ENCODE measurements at places on chromosomes 5 and 9. TPM values are rescaled to one million over a fixed set of nuclear protein-coding genes. Genes with fewer than 3 reads are reported as not detected.

GARIN3 gene
- not detected for polyA plus RNA-seq

GNA14 gene
- polyA plus RNA-seq = 3.3 TPM

SLC28A3 gene
- 0.32 TPM for polyA plus RNA-seq

DMRT3 gene
- 0.72 TPM for polyA plus RNA-seq

CD180 gene
- polyA plus RNA-seq = 0.86 TPM

PFN3 gene
- 1.00 TPM for polyA plus RNA-seq

PHF24 gene
- 48.6 TPM for polyA plus RNA-seq

TYRP1 gene
- polyA plus RNA-seq = 1.2 TPM

SLC6A18 gene
- not detected for polyA plus RNA-seq

DNM1 gene
- 265 TPM for polyA plus RNA-seq

CDH6 gene
- 25.8 TPM for polyA plus RNA-seq

FOXD4 gene
- polyA plus RNA-seq = 1.9 TPM

OR1Q1 gene
- not detected for polyA plus RNA-seq

NTRK2 gene
- polyA plus RNA-seq = 119 TPM

ANKRD31 gene
- polyA plus RNA-seq = 0.53 TPM

RPL37 gene
- polyA plus RNA-seq = 1,005 TPM

UBAP2 gene
- 34.4 TPM for polyA plus RNA-seq

FGF10 gene
- 3.0 TPM for polyA plus RNA-seq

CNTRL gene
- 22.5 TPM for polyA plus RNA-seq

RECK gene
- polyA plus RNA-seq = 10.9 TPM

ARL14EPL gene
- not detected for polyA plus RNA-seq

FEM1C gene
- 21.3 TPM for polyA plus RNA-seq

BARHL1 gene
- 3.3 TPM for polyA plus RNA-seq

GRHPR gene
- polyA plus RNA-seq = 132 TPM

FOXD4L3 gene
- 0.24 TPM for polyA plus RNA-seq

IL4 gene
- not detected for polyA plus RNA-seq

TOR4A gene
- polyA plus RNA-seq = 2.1 TPM

CTXN3 gene
- polyA plus RNA-seq = 9.6 TPM

STXBP1 gene
- 301 TPM for polyA plus RNA-seq

RXRA gene
- polyA plus RNA-seq = 30.4 TPM

BHMT2 gene
- 2.8 TPM for polyA plus RNA-seq

MAP1B gene
- polyA plus RNA-seq = 441 TPM

PAEP gene
- 0.42 TPM for polyA plus RNA-seq

SHROOM1 gene
- 11.6 TPM for polyA plus RNA-seq

GABRB2 gene
- 9.8 TPM for polyA plus RNA-seq

PCDHA1 gene
- 9.7 TPM for polyA plus RNA-seq

OMD gene
- 21.7 TPM for polyA plus RNA-seq

SPINK7 gene
- not detected for polyA plus RNA-seq

BAAT gene
- 0.33 TPM for polyA plus RNA-seq

SPATA6L gene
- polyA plus RNA-seq = 3.2 TPM

FBP2 gene
- polyA plus RNA-seq = not detected

ECSCR gene
- 20.2 TPM for polyA plus RNA-seq

SLCO6A1 gene
- not detected for polyA plus RNA-seq

SV2C gene
- 39.4 TPM for polyA plus RNA-seq

ELAVL2 gene
- 111 TPM for polyA plus RNA-seq

DNAI1 gene
- 10.5 TPM for polyA plus RNA-seq

ERAP2 gene
- polyA plus RNA-seq = 4.7 TPM

HBEGF gene
- 21.2 TPM for polyA plus RNA-seq

UHRF2 gene
- polyA plus RNA-seq = 37.7 TPM

AGXT2 gene
- polyA plus RNA-seq = 0.21 TPM

EQTN gene
- 0.25 TPM for polyA plus RNA-seq

PCDHGB1 gene
- 9.9 TPM for polyA plus RNA-seq

DTWD2 gene
- polyA plus RNA-seq = 7.1 TPM

WDR38 gene
- polyA plus RNA-seq = 10.8 TPM

RNF224 gene
- polyA plus RNA-seq = 1.3 TPM

Data from spinal cord (tissue), 10 donors.